ENCODE measurements at places on chromosomes 5 and 9. TPM values are rescaled to one million over a fixed set of nuclear protein-coding genes. Genes with fewer than 3 reads are reported as not detected.

DNA sequence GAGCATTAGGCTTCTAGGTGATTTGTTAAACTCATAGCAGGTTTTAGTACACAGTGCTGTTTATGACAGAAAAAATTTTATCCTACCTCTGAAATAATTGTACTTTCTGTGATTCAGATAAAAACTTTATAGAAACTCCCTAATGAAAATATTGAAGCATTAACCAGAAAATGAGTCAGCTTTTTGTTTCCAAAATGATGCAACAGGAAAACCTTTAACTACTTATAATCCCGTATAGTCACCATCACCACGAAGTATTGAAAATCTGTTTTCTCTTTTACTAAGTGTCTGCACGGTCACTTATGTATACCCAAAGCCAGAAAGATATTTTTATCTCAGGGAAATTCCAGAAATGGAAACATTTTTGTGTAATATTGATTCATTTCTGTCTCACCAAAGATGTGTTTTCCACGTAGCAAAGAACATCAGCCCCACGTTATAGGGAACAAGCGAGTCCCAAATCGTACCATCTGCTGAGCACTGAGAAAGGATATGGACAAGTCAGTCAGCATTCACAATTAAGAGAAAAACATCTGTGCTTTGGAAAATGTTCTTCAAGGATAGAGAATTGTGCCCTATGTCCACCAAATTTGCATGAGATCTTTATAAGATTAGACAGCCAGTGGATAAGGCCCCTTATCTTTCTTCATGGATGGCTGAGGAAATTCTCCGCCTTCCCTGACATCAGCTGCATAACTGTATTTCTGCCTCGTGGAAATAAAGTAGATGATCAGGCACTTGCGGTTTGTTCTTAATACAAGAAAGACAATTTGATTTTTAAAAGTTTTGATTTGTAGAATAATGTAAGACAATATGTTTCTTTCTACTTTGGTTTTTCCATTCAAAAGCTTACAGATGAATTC lies 41.9 kb downstream of the TNFAIP8 start:
- peaks cover 29% of the 10 kb centered on the region for H3K4me1 ChIP-seq
- DNase-seq, result no peak
- no peaks in the 10 kb centered on the region for H3K27me3 ChIP-seq
- H3K4me3 ChIP-seq, result no peak overlapping the region
- H3K27ac ChIP-seq, result no peak overlapping the region

- peaks cover 6% of the 10 kb centered on the region for H3K4me1 ChIP-seq
- no peak overlapping the region for H3K27ac ChIP-seq
- H3K36me3 ChIP-seq, result no peaks in the 10 kb centered on the region
- H3K27me3 ChIP-seq, result no peaks in the 10 kb centered on the region
Measured at GRCh38 chr9:91067306-91067860, 265.8 kb downstream of the SYK start.

DNA sequence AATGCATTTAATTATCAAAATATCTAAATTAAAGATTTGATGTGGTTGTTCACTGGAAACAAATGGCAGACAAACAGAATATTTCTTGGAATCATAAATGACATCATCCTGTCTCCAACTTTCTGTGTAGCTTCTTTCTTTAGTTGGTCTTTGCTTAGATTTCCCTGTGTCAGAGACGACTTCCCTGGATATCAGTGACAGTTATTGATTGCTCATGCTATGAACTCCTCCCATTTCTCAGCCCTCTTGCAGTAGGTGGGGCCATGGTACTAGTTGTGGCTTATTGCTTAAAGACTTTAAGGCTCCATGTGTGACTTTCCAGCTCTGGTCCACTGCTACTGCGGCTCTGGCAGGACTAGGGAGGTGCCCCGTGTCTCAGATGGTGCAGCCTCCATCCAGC lies 592.6 kb downstream of the MTRR start:
- H3K4me1 ChIP-seq, result peaks cover 29% of the 10 kb centered on the region
- H3K36me3 ChIP-seq, result peaks cover 4% of the 10 kb centered on the region
- H3K4me3 ChIP-seq, result no peak overlapping the region

ARSI gene
- 0.22 TPM for total RNA-seq

BHMT2 gene
- 46.1 TPM for total RNA-seq

ROR2 gene
- 9.5 TPM for total RNA-seq

DNA sequence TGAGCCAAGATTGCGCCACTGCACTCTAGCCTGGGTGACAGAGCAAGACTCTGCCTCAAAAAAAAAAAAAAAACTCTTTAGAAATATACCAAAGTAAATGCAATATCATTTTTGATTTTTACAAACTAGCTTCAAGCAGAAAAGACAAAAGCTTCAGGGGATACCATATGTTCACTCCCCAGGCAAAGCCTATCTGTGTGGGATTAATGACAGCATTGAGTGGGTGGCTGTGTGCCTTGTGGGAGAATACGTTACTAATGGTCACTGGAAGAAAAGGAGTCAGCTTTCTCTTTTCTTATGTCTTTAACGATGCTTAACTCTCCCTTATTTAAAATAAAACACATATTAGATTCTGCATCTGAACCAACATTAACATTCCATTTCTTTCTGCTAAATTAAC lies 1.9 kb downstream of the PCA3 start:
- H3K27ac ChIP-seq, result no peak overlapping the region
- H3K27me3 ChIP-seq, result no peaks in the 10 kb centered on the region
- H3K4me1 ChIP-seq, result peaks cover 4% of the 10 kb centered on the region
- no peaks in the 10 kb centered on the region for H3K36me3 ChIP-seq
- no peak for DNase-seq

DNA sequence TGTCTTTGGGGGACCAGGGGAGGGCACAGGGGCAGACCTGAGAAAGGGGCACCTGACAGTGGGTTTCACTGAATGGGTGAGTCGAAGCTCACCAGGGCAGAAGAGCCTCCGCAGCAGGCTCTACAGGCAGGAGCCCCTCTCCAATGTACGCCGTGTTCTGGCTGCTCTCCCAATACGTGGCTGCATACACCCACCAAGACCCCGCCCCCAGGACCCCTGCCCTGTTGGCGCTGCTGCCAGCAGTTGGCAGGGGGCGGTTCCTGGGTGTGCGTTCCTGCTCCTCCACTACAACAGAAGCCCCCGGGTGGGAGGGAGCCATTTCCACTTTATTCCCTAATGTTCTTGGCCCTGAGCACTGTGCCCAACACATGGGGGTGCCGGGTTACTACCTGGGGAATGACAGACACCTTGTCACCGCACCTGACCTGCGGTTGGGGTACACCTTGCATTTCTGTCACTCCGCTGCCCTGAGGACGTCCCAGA lies 30.3 kb downstream of the SARDH start:
- DNase-seq, result no peak
- H3K27ac ChIP-seq, result no peak overlapping the region
- peaks cover 2% of the 10 kb centered on the region for H3K4me1 ChIP-seq
- H3K27me3 ChIP-seq, result no peaks in the 10 kb centered on the region
- no peaks in the 10 kb centered on the region for H3K36me3 ChIP-seq

DMRT3 gene
- 26.1 TPM for total RNA-seq

OBP2B gene
- total RNA-seq, result not detected

SPATA31E1 gene
- total RNA-seq, result not detected

LAMC3 gene
- total RNA-seq, result 2.4 TPM
